ENCODE measurements at places on chromosomes 2 and 18. TPM values are rescaled to one million over a fixed set of nuclear protein-coding genes. Genes with fewer than 3 reads are reported as not detected.

Gene DYSF
- total RNA-seq = not detected

Gene MPV17
- 73.6 TPM for total RNA-seq

Gene TMEM198
- total RNA-seq = 1.3 TPM

Gene POTEE
- total RNA-seq = not detected

Gene GPR55
- total RNA-seq = not detected

Gene SPOPL
- 7.6 TPM for total RNA-seq

Gene PRADC1
- 11.1 TPM for total RNA-seq

Gene IDH1
- total RNA-seq = 200 TPM

Gene RTP5
- total RNA-seq = not detected

Gene RAB17
- total RNA-seq = 0.17 TPM

Gene SIX2
- not detected for total RNA-seq

Gene CNGA3
- total RNA-seq = 0.16 TPM

Gene SEPTIN2
- 430 TPM for total RNA-seq

Gene MAL
- total RNA-seq = 0.17 TPM

Gene OTOS
- total RNA-seq = not detected

Gene SLC9A2
- total RNA-seq = not detected

Gene ZNF407
- total RNA-seq = 16.1 TPM

Gene DDX1
- total RNA-seq = 70.0 TPM

Gene SCTR
- total RNA-seq = not detected

Gene INHA
- total RNA-seq = 0.26 TPM

Gene ADCYAP1
- not detected for total RNA-seq

Gene ELOA2
- total RNA-seq = not detected

Gene TEKT4
- total RNA-seq = not detected

Gene SCYGR6
- not detected for total RNA-seq

Gene PTH2R
- not detected for total RNA-seq

Gene MC2R
- total RNA-seq = not detected

Gene SPP2
- 0.16 TPM for total RNA-seq

Gene RGPD3
- total RNA-seq = under 0.01 TPM

Gene MSH2
- 13.7 TPM for total RNA-seq

Gene SLC5A7
- not detected for total RNA-seq

Gene MARCHF4
- total RNA-seq = under 0.01 TPM

Gene SNED1
- total RNA-seq = 114 TPM

Gene FAM228A
- 0.09 TPM for total RNA-seq

Gene TRIM43
- total RNA-seq = not detected

Gene CHRNG
- total RNA-seq = not detected

Gene KYNU
- total RNA-seq = 1.6 TPM

Gene IL36RN
- total RNA-seq = not detected

Gene RBM44
- 0.16 TPM for total RNA-seq

Gene NEU2
- not detected for total RNA-seq

Gene TACR1
- total RNA-seq = 0.16 TPM

Gene STARD6
- total RNA-seq = 0.17 TPM

Gene SERPINB4
- not detected for total RNA-seq

Gene ABCG8
- not detected for total RNA-seq

Gene ASAP2
- total RNA-seq = 20.1 TPM

Gene PROKR1
- not detected for total RNA-seq

Gene ACMSD
- total RNA-seq = not detected

Gene SCYGR4
- not detected for total RNA-seq

Gene CDH2
- total RNA-seq = 10.5 TPM

Gene MRPS5
- total RNA-seq = 48.1 TPM

Gene KIF1A
- under 0.01 TPM for total RNA-seq

Gene FBXO36
- 3.2 TPM for total RNA-seq

Gene MROH2A
- not detected for total RNA-seq

Gene GKN2
- total RNA-seq = not detected
